ENCODE measurements at places on chromosomes 12 and 14.

DNA sequence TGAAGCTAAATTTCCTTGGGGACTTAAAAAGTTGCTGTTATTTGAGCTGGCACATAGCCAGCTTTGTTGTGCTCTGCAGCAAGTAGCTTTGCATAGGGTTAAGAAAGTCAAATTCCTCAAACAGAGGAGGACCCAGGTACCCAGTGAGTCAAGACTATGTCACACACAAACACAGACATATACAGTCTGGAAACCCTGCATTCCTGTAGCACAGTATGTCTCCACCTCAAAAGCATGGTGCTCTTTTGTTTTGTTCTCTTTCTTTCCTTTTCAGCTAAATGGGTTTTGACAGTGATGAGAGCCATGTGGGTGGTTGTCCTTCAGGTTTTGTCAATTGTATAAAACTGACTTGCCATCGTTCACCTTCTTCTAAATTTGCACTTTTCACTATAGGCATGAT, 179.6 kb upstream of the DIO2 start:
- no peak for DNase-seq

DNA sequence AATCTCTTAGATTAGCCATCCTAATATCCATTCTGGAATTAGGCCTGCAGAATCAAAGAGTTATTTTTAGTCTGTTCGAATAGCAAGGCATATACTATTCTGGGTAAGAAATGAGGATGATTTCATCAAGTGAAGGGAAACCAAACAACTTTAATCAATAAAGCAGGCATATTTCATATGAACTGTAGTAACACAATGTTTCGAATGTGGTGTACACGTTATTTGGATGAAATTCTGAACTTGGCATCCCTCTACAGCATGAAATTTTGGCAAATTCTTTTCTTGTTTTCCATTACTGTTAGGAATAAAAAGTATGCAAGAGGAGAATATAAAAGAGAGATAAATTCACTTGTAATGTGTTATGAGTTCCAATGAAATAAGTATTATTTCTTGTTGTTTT, 1233.3 kb upstream of the SEL1L start:
- DNase-seq, result no peak

- DNase-seq, result peak; percentile 88
These were observed 74.7 kb downstream of the LLPH start for GRCh38 chr12:66055837-66056319.

DNA sequence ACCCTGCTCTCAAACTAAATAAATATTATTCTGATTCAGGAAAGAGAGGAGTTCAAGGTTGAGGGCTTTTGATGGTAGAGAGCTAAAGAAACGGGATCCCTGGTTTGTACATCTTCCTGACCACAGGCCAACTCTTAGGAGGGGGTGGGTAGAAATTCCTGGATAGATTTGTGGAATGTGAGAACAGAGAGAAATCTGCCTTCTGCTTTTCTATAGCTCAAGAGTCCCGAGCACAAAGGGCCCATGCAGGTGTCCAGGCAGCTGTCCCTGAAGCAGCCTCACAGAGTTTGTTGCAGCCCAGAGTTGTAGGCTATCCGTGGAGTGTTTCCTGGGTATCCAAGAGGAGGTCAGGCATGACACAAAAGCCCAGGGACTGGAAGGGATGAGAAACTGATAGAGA, 198.6 kb downstream of the BCAT1 start:
- no peak for DNase-seq

DNA sequence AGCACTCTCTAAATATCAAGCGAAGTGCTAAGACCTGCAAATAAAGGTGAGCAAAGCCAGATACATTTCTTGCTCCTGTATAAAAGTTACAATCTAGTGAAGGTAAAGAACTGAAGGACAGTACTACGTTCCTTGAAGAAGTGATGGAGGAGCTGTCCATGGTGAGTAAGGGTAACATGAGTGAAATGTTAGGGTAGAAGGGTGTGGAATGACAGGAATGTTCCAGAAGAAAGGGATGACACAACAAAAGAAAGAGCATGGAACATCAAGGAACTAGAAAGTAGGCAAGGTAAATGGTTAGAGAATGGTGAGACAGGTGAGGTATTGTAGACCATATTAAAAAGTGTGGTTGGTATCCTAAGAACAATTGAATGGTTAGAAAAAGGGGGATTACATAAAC, 272.4 kb downstream of the ACSS3 start:
- no peak for DNase-seq

GRCh38 chr12:67893022-67893580, 96.1 kb upstream of the IFNG-AS1 start:
- no peak for DNase-seq

DNA sequence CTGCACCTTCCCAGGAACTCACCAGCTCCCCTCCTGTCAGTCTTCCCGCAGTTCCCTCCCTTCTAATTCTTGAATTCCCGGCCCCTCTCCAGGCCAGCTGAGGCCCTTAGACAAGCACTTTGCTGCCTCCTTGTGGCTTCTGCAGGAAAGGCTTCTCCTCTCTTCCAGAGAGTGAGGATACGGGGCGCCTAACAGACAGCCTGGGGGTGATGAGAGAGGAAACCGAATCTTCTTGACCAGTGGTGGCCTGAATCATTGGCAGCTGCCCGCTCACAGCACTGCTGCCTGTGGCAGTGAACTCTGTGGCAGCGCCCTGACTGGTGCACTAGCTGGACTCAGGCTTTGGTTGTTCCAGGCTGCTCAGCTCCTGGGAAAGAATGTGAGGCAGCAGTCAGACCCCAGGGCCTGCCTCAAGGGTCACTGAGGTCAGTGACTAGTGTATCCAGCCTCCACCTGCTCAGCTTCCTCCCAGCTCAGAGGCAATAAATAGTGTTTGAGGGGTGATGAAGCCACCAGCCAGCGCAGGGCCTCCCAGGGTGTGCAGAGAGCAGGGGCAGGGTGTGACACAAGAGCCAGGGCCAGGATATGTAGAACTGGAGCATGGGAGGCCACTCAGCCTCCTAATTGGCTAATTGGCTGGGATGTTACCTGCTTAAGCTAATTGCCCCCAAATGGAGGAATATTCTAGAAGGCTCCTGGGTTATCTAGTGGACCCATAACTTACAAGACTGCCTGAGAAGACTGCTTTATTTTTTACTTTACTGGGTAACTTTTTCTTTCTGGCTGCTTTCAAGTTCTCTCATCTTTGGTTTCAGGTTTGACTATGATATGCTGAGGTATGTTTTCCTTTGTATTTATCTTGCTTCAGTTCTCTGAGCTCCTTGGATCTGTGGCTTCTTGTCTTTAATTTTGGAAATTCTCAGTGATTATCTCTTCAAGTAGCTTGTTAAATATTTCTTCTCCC, 12.9 kb upstream of the MCRS1 start:
- peak; percentile 59 for DNase-seq

DNA sequence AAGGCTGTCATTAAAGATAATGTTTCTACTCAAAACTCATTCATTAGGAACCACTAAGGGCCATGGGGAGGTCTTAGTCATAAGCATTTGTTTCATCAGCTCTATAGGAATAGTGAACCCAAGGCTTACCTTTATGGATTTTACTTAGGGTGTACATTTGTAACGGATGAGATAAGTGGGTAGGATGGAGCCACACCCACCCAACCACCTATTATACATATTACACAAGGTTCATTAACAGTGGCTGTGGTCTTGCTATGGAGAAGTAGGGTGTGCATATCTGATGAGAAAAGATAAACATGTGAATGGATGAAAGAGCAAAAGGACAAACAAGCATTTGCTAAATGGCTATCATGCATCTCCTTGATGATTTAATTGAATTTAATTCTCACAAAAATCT, 39.6 kb upstream of the ITPR2 start:
- DNase-seq, result no peak

- peak; percentile 59 for DNase-seq
These were observed 275.2 kb upstream of the CRY1 start for GRCh38 chr12:107368586-107368985.

GRCh38 chr12:51083126-51083833, at the start of gene CSRNP2:
CSRNP2 (minus strand) TSS chr12:51083596; CDS start chr12:51076561, 7,035 bp downstream.
- DNase-seq, result peak; percentile 96

DNA sequence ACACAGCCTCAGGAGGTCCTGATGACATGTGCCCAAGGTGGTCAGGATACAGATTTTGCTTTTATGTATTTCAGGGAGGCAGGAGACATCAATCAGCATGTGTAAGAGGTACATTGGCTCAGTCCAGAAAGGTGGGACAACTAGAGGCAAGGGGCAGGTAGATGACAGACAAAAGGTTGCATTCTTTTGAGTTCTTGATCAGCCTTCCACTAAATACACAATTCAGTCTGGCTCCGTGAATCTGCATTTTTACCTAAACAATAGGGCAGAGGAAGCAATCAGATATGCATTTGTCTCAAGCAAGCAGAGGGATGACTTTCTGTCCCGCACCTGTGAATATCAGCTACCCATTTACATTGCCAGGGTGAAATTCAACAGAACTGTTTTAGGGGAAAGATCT, 178.6 kb downstream of the KSR2 start:
- DNase-seq, result no peak

- no peak for DNase-seq
These were observed 107.3 kb upstream of the RTL1 start for GRCh38 chr14:101010835-101011234.

DNA sequence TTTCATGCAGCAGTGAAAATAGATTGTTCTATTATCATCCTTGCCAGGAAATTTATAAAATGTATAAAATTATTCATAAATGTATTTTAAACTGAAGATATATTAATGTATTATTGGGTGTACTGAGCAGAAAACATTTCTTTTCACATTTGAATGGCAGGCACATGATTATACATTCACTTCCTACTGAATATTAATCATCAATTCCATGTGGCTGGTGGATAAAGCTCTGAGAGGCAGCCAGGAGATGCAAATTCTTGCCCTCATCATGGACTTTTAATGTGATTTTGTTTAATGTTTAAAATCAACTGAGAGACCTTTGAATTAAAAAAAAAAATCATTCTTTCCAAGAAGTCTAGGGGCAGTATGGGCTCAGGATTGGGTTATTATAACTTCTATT, 40.8 kb downstream of the ANO6 start:
- DNase-seq, result peak; percentile 31

DNA sequence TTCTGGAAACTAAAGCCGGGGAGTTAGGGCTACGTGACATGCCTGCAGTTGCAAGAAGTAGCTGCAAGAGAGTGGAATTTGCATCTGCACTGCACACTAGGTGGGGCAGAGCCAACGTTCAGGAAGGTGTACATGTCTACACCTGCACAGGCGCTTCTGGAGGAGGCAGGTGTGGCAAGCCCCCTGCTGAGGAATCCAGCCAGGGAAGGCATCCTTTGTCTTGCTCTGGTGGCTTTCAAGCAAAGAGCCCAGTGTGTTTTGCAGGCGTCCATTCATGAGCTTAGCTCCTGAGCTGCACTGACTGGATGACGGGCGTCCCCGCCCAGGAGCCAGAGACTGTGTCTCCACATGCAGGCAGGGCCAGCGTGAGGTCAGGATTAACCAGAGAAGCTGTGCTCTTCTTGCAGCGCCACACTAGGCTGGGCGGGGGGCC, 116.3 kb downstream of the ZFP36L1 start:
- no peak for DNase-seq

DNA sequence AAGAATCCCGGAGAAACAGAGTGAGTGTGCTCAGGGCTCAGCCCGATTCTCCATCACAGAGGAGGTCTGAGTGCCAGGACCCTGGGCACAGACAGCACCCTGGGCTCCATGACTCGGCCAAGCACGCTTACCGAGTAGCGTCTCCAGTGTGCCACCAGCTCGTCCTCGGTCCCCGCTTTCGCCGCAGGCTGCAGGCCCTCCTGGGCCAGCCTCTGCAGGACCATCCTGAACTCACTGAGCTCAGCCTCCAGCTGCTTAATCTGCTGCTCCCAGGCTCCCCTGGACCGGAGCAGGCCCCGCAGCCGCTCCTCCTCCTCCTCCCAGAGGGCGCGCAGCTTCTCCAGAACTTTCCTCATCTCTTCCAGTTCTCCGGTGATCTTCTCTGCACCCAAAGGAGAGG, 61.2 kb downstream of the SYNE3 start:
- DNase-seq, result no peak

DNA sequence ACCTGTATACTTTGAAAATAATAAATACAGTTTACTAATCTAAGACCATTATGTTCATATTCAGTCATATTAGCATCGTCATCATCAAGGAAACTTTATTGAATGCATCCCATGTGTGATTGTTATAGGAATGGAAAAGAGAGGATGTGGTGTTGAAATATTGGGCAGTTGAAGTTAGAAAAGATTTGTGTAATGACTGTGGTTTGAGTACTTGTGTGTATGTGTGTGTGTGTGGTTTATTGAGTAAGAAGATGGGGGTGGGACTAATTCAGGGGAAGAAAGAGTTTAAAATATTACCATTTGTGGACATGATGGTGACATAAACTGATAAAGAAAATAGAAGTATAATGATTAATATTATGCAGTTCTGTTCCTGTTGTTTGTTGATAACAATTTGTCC, 238.7 kb upstream of the SEL1L start:
- peak; percentile 91 for DNase-seq

DNA sequence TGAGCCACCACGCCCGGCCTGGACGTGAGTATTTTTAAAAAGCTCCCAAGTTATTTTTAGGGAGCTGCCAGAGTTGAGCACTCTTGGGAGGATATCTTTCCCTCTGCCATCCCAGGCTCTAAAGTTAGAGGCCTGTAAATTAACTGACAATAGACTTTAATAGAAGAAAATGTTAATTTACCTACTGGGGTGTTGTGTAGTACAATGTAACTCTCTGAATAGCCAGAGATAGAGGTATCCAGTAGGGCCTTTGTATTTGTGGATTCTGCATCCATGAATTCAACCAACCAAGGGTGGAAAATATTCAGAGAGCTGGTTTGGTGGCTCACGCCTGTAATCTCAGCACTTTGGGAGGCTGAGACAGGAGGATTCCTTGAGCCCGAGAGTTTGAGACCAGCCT, 7.6 kb upstream of the PIGH start:
- DNase-seq, result no peak

DNA sequence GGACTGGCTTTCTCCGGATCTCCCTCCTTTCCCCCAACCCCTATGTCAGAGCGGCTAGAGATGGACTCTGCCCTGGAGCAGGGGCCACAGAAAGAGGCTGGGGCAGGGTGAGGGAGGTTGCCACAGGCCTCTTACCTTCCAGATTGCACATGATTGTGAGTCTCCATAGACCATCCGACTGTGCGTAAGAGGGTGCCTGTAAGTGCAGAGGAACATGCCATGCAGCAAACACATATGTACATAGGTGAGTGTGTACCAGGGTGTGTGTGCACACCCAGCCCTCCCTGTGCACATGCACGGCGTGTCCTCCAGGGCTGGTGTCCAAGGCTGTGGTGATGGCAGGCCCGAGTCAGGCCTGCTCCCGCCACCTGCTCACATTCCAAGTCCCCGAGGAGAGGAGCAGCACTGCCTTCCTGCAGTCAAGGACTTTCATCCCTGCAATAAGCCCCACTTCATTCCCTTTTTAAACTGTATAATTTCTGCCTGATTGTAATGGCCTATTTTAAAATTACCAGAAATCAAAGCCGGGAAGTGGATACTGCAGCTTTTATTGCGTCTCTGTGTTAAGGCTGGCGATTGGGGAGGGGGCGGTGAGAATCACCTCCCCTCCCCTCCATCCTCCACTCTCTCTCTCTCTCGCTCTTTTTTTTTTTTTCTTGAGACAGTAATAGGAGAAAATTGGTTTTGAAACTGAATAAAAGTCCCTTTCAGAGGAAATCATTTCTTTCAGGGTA, 28.5 kb downstream of the FAM222A start:
- DNase-seq, result no peak

All from inflammatory macrophage treated with lipopolysaccharide for 4 hours (primary cell).